Stomach (tissue), 19 donors: ENCODE measurements at places on chromosomes 11 and 22.

GRCh38 chr11:82832983-82833382 is 67.2 kb downstream of the PRCP start:
- no peak for DNase-seq

GRCh38 chr11:113182288-113182687 is 132.1 kb upstream of the TTC12 start:
- DNase-seq: no peak

DNA sequence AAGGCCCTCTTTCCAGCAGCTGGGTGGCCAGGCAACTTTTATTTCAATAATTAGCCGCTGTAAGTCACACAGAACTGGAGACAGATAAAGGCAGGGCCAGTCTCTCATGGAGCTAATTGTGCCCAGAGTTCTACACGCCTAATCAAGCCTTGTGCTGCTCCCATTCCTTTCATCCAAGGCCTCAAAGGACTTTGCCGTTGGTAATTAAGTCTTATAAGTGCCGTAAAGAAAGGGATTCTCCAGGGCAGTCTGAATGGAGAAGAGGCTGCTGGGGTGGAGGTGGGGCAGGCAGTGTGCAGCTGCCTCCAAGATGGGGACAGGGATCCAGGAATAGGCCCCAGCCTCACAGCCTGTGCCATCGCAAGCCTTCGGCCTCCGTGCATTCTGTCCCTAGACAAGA is 357.9 kb downstream of the TENM4 start:
- DNase-seq: no peak

- DNase-seq: peak; percentile 91
These were observed 42.3 kb downstream of the TRMU start for GRCh38 chr22:46377525-46378425.

DNA sequence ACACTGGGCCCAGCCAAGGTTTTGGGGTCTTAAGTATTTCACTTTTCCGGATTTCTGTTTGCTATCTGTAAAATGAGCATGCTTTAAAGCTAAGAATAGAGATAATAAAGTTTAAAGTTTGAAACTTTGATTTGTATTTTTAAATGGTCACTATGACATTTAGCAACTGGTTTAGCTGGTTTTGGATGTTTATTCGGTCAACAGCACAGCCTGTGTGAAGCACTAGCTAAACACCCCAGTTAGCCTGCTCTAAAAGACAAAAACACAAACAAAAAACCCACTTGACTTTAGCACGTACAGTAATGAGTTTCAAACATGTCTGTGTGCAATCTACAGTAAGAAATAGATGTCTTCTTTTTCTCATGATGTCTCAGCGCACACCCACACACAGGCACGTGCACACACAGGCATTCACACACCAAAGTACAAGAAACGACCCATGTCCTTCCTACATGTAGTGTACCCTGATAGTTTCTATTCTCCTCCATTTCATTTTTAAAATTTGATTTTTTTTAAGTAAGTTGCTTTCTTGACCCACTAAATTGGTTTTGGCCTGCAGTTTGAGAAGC is 29.4 kb downstream of the SLC1A2 start:
- DNase-seq: peak; percentile 74

DNA sequence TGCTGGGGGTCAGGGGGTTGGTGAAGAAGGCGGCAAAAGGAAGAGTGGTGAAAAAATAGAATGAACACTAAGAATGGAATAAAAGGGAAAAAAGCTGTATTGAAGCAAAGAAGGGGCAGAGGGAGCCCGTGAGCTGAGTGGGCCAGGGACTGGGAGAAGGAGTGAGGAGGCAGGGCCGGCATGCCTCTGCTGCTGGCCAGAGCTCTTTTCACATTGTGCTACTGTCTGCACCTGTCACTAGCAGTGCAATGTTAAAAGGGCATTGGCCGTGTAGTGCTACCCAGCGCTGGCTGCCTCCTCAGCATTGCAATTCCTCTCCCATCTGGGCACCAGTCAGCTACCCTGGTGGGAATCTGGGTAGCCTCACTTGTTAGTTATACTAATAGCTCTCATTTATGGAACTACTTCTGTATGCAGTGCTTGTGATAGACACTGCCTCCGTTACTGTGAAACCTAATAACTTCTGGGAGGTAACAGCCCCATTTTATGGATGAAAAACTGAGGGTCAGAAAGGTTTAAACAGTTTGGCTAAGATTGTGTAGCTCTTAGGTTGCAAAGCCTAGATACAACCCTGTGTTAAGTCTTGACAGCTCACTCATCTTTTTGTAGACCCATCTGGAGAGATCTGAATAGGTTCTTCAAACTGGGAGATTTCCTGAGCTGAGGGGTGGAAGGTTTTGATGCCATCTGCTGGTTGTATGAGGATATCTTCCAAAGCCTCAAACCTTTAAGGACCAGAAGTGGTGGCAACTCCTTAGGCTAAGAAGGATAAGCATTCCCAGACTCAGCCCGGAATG is 8.5 kb downstream of the YPEL4 start:
- no peak for DNase-seq

DNA sequence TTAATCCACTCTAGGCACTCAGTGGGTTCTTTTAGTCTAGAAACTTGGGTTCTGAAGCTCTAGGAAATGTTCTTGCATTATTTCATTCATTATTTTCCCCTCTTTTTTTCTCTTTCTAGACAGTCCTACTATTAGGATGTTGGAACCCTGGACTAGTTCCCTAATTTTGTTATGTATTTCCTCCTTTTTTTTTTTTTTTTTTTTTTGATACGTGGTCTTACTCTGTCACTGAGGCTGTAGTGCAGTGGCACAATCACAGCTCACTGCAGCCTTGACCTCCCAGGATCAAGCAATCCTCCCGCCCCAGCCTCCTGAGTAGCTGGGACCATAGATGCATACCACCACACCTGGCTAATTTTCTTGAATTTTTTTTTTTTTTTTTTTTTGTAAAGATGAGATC is 9.4 kb downstream of the UPB1 start:
- DNase-seq: peak; percentile 8

DNA sequence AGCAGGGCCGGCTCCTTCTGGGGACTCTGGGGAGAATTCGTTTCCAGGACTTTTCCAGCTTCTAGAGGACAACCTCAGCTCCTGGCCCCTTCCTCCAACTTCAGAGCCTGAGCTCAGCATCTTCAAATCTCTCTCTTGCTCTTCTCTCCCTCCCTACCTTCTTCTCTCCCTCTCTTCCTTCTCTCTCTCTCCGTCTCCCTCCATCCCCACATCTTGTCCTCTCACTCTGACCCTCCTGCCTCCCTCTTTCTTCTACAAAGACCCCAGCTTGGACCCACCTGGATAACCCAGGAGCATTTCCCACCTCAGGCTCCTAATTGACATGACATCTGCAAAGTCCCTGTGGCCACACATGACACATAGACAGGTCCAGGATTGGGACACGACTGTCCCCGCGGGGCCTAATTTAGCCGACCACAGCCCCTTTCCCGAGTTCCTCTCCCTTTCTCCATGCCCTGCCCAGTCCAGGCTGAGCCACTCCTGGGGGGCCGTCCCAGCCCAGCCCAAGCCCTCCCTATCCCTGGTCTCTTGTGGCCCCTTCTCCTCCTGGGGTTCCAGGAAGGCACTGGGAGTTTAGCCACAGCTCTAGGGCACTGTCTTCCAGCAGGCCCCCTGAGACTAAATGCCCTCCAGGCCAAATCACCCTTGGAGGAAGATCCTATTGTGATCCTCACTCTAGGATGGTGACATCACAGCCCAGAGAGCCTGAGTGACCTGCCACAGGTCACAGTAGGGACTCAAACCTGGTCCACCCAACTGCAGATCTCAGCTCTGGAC is 36.9 kb downstream of the IGLL5 start:
- no peak for DNase-seq

- DNase-seq: no peak
These were observed 126.5 kb downstream of the VPREB1 start for GRCh38 chr22:22371031-22371541.

DNA sequence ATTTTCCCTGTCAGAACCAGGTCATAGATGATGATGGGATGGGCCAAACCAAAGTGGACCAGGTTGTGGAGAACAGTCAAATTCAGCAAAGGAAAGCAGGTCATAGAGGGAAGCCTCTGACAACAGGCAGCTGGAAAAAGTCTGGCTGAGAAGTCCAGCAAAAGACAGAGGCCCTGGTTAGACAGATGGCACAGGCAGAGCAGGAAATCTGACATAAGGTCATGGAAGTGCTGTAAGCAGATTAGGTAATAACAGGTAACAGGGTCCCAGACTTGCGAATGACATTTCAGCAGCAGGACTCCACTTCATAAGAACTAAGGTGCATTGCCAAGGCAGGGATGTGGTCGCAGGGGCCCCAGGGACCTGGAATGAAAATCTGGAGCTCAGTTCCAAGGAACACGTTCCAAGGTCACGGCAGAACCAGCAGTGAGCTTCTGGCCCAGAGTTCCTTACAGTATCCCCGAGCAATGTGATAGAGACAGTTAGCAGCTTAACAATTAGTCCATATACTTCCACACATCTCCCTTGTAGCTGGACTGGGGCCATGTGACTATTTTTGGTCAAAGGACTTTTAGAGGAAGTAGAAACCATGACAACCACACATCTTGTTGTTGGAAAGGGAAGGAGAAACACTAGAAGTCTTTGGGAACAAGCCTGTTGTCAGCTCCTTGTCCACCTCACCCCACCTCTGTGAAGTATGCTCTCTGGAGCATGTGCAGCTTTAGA is 75.4 kb downstream of the ME3 start:
- DNase-seq: peak; percentile 82

DNA sequence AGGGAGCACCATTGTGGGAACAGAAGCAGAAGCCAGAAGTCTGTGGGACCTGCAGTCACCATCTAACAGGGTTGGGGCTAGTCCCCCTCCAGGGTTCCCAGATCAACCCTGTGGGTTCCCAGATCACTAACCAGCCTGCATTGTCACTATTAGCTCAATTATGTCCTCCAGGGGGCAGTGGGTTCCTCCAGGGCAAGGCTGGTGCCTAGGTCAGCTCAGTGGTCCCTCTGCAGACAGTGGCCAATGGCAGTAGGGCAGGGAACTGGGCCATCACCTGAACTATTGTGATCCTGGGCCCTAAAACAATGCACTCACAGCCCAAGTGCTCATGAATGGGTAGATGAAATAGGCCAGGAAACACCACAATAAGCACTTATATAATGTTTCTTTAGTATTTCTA is 18.8 kb upstream of the PRSS23 start:
- DNase-seq: no peak

DNA sequence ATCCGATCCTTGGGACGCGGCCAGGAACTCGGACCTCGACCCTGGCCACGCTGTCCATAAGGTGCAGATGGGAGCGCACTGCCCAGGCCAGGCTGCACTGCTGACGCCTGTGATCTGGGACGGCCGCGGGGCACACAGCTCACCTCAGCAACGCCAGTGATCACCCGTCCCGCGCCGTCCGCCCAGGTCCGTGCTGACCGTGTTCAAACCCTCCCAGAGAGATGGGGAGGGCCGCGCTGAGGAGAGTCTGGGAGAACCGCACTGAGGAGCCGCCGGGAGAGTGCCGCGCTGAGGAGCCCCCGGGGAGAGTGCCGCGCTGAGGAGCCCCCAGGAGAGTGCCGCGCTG is 636 bp downstream of the KCNQ1OT1 start:
- DNase-seq: no peak

DNA sequence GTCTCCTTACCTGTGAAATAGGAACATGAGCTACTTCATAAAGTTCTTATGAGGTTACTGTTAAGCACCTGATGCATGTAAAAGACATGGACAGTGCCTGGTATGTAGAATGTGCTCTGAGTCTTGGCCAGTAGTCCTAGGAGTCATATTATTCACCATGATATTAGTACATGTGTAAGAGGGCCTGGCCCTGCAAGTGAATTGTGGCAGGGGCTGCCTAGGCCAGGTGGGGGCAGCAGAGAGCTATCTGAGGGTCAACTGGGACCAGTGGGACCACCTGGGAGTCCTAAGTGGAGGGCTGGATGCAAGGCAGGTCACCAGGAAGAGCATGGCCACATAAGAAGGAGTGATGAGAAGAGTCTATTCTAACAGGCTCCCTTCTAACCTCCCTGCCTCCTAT is 529.5 kb downstream of the SOX6 start:
- DNase-seq: peak; percentile 56

GRCh38 chr11:77270921-77271320 is 30.6 kb downstream of the GDPD4 start:
- DNase-seq: no peak

- DNase-seq: no peak
These were observed 4.9 kb downstream of the NOL12 start for GRCh38 chr22:37690901-37691504.

GRCh38 chr11:131299598-131300438 is 70.6 kb upstream of the NTM start:
- DNase-seq: no peak

DNA sequence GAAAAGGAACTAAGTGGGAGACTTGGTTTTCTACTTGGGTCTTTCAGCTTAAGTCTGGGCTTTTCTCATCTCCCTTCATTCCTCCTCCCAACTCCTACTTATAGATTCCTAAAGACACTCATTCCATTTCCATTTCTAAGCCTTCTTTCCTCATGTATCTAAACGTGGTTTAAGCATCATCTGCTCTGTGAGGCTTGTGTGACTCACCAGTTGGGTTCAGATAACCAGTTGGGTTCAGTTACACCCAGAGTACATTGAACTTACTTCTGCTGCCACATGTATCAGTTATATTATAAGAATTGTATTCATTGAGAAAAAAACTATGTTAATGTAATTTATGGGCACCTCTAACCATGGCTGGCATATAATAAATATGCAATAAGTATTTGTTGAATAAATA is 831.2 kb upstream of the CCDC90B start:
- DNase-seq: no peak

DNA sequence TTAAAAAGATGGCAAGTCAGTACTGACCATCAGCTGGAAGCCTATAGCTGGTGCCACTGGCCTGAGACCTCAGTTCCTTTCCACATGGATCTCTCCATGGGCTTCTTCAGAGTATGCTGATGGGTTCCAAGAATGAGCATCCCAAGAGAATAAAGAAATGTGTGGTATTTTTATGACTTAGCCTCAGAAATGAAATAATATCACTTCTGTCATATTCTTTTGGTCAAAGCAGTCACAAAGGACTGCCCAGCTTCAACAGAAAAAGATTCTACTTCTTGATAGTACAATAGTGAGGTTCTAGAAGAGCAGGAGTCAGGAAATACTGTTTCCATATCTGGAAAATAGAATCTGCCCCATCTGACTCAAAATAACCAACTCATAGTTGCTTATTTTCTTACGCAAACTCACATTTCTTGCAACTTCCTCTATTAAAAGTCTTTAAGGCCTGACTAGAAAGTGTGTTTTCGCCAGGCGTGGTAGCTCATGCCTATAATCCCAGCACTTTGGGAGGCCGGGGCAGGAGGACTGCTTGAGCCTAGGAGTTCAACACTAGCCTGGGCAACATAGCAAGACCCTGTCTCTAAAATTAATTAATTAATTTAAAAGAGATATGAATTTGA is 116.9 kb downstream of the SIK3 start:
- no peak for DNase-seq
